ENCODE measurements at places on chromosomes 13 and 19.

DNA sequence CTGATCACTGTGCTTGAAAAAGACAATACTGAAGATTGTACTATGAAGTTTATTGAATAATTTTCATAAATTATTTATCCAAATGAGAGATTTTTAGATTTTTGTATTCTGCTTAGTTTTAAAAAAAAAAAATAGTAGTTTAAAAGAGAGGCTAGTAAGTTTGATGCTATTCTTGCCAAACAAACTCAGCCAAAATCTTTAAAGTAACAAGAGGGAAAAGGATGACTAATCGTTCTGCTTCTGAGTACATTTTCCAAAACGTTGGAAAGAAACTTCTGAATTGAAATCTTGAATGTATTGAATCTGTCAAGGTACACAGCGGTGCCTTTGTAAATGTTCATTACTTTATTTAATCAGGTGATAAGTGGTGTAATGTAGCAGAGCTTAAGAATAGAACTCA lies 34.4 kb downstream of the NUP58 start:
- DNase-seq, result no peak

- DNase-seq, result no peak
Observed at GRCh38 chr19:10863107-10863717, 8.1 kb upstream of the CARM1 start.

- peak; percentile 26 for DNase-seq
Observed at GRCh38 chr13:39892721-39893685, 237.5 kb downstream of the COG6 start.

DNA sequence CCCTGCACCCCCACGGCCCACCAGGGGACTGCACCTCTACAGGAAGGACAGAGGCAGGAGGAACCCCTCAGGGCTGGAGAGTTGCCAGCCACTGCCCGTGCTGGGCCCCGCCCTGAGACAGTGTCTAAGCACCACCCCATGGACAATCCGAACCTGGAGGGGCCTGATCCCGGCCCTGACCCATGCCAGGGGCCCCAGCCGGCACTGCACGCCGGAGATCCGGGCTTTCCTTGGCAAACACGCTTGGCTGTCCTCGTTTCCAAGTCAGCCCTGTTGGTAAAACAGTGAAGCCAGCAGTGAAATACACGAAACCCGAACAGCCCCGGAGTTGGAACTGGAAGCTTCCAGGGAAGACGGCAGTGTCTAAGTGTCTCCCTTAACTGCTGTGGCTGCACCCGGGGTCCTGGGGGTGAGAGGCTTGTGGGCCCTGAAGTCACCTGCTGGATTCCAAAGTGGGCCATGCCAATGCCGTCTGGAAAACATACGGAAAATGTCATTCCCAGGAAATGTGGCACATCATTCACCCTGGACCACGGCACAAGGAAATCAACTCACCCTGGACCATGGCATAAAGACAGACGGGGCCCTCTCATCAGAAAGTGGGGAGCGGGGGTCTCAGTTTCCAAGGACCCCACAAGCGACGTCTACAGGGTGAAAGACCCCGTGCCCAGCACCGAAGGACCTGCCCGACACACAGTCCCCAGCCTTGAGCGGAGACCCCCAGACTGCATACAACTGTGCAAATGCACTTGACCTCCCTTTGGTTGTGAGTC lies 30.9 kb downstream of the RASA3 start:
- DNase-seq, result no peak

Data from thymus (tissue), 14 donors.